Stimulated activated CD8-positive, alpha-beta memory T cell treated with anti-CD3 and anti-CD28 coated beads, Interleukin-7, amount 100 ng/mL, for 4 hours (primary cell): ENCODE measurements at places on chromosomes 4 and X.

DNA sequence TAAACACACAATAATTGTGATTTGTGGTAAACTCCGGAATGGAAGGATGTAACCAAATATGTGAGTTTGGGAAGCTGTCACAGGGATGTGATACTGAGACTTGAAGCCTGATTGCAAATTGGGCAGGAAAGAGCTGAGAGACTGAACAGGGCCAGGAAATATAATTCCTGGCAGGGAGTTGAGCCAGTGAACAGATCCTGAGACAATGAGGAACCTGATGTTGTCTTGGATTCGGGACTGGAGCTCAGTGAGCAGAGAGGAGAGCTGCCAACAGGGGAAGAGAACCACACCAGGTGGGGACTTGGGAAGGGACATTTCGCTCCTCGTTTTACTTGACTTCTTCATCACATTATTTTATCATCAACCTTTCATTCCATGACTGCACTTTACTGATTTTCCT is 386.0 kb downstream of the TLL1 start:
- no peak for DNase-seq

DNA sequence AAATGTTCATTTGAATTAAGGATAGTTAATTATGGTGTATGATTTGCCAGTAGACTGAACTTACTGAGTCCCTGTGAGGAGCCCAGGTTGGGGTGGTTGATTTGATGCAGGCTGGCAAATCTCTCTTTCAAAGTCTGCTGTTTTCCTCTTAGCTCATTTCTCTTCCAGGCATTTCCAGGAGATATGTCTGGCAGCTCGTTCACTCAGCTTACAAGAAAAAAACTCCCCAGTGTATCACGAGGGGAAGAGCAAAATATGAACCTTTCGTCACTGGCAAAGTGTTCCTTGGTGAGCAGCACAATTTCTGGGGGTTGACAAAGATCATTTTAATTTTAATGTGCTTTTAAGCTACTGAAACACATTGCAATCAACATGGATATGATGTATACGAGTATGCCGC is 244.2 kb downstream of the CBLL2 start:
- DNase-seq: no peak

DNA sequence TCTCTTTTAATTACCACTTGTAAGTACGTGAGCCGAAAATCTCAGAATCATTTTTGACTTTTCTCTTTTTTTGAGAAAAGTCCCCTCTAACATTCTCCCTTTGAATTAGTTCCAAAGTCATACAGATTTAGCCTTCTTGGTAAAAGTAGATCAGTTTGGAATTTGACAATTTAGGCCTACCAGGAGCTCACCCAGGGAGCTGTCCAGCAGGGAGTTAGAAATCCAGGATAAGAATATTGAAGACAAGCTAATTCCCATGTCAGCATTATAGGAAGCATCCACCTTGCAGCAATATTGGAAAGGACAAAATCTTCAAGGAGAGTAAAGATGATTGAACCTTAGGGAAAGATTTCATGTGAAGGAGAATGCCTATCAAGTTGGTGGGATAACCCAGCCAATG is 352.2 kb upstream of the CPEB2 start:
- no peak for DNase-seq

DNA sequence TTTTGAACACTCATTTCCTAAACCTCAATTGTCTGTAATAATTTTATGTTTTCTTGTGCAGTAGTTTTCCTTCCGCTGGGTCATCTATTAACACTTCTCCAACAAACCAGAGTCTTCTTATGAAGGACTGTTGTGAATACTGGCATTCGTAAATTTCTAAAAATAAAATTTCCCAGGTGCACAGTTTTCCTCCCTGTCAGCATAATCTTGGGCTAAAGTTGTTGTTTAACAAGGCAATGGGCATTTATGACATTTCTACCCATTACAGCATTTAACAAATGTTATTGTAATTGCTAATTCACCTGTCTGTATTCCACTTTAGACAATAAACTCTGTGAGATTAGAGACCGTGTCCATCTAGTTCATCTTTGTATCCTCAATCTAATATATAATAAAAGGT is 1.2 kb downstream of the SCFD2 start:
- DNase-seq: no peak

- no peak for DNase-seq
These were observed 90.8 kb downstream of the AFF1 start for GRCh38 chr4:87025614-87026041.
